NCI-H2081 treated with DMSO at 0.1 percent for 48 hours (cell line): ENCODE measurements at places on chromosomes 4 and X.

DNA sequence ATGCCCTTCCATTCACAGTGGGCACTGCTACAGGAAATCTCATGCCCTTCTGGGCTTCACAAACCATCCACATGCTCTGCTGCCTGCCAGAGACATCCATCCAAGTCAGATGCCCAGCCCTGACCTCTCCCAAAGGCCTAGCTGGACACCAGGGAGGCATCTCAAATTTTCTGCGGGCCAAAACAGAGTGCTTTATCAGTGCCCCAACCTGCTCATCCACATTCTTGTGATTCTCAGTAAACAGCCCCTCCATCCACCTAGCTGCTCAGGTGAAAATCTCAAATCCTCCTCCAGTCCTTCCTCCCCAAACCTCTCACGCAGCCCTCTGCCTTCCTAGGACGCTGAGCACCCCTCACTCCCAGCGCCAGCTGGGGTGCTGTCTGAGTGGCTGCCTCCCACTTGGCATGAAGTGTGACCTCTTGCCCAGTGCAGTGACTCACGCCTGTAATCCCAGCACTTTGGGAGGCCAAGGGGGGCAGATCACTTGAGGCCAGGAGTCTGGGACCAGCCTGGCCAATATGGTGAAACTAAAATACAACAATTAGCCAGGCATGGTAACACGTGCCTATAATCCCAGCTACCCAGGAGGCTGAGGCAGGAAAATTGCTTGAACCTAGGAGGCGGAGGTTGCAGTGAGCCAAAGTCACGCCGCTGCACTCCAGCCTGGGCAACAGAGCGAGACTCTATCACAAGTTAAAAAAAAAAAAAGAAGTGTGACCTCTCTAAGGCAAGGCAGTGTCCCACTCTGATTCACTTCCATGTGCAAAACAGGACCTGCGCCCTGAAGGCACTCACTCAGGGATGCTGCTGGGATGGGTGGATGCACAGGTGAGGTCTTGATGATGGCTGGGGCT lies 1.7 kb upstream of the AFAP1 start:
- DNase-seq = no peak

- no peak for DNase-seq
Observed at GRCh38 chr4:25104591-25104990, 55.7 kb downstream of the SEPSECS start.

- peak; percentile 53 for DNase-seq
Observed at GRCh38 chr4:38601244-38601915, 62.6 kb upstream of the KLF3 start.

DNA sequence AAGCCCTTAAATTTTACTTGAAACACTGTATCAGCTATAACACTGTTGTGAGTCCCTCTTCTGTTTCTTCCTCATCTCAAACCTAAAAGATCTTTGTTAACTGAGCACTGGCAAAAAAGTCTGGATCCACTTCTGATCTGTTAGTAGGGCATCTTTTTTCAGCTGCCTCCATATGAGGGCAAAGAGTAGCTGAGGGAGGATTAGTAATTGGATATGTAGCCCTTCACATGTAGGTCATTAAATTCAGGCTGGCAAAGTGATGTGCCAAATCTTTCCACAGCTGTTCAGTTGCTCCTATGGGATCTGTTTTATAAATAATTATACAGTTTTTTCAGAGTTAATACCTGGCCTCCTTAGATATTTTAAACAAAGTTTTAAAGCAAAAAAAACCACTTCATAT lies 1.1 kb upstream of the TRMT10A start:
- no peak for DNase-seq

DNA sequence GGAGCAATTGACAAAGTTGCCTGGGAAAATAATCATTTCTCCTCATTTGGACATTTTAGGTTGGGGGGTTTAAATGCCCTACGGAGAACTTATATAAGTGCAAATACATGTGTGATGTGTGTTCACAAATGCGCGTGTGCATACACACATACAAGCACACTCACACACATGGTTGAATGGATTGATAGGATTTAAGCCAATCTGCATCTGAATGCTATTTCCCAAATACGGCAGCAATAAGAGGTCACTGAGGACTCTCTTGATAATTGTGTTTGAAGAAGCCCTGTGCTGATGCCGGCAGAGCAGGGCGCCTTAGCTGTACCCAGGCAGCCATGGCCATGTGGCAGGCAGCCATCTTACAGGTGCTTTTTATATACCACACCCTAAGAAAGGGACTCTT lies 165.3 kb upstream of the LEF1 start:
- DNase-seq = no peak

- DNase-seq = no peak
Observed at GRCh38 chr4:87856816-87857215, 24.0 kb downstream of the MEPE start.
